ENCODE measurements at places on chromosomes 7 and 10.
A peak's percentile ranks its signal among the peaks of the same experiment; 100 is the strongest.

- no peak for DNase-seq
These were observed 173.9 kb upstream of the CDK1 start for GRCh38 chr10:60604342-60604741.

DNA sequence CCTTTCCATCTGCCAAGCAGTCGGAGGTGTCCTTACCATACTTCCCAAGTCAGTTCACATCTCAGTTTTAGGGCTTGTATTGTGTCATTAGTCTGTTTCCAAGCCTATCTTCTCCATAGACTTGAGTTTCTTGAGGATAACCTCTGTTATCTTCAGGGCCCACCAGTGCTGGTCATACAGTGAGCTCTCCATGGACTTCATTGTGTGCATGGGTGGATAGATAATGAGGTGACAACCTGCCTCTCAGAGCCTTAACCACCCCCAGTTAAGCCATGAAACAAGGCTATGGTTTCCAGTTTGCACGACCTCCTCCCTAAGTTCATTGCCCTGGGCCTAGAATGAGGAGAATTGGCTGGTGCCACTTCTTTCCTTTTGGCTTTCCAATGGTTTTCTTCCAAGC, 38.5 kb upstream of the WAC start:
- DNase-seq = no peak

DNA sequence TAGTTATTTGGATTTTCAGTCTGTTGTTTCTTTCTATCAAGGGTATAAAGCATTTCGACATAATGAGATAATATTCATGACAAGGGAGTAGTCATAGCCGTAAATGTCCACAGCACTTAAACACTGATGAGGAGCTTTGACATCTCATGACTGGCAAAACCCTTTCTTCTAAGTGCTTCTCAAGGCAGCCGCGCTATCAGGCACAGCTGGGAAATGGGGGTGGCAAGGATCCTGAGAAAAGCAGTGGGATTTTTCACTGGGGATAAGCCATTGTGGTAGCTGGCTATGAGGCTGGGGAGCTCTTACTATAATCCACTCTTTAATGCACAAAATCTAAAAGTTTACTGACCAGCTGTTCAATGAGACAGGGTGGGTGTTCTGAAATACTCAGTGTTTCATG, 493.2 kb upstream of the KLF6 start:
- DNase-seq = no peak

- DNase-seq = no peak
These were observed 444.7 kb downstream of the MAGI2 start for GRCh38 chr7:79008786-79009185.

DNA sequence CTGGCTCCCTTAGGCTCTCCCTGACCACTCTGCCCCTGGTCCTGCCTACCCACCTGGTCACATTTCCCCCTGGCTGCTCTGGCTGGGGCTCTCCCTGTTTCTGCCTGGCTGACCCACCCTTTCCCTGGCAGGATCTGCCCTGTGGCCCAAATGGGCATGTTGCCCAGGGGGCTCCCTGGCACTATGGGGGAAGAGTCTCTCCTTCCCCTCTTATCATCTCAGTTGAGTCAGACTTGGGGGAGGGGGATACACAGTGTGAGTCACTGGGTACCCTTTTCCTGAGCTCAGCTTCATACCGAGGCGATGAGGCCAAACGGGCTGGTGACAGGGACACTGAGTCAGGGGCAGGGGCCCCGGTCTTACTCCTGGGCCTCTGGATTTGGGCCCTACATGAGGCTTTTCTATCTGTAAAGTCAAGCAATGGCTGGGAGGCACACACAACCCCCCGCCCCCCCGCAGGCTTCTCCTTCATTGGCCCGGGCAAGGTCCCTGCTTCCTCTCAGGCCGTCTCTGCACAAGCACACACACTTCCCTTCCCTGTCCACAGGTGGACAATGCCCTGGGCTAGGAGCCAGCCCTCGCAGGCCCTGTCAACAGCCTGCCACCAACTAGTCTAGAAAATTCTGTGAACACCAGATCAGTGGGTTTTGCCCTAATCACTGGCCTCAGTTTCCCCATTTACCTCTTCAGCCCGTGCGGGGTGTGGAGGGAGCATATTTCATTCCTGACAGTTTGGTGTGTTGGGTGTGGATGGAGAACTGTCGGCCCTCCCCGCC, 627 bp upstream of the FLNC start:
- DNase-seq = peak; percentile 75

- DNase-seq = no peak
These were observed 198.8 kb downstream of the WDR11 start for GRCh38 chr10:121049923-121050322.

- DNase-seq = no peak
These were observed 29.7 kb downstream of the CCDC6 start for GRCh38 chr10:59876695-59877094.

Data from H54 (cell line).